ENCODE measurements at places on chromosomes 12 and 14.

- peak; percentile 89 for DNase-seq
Measured at GRCh38 chr14:103518422-103519042, 4.1 kb downstream of the CKB start.

DNA sequence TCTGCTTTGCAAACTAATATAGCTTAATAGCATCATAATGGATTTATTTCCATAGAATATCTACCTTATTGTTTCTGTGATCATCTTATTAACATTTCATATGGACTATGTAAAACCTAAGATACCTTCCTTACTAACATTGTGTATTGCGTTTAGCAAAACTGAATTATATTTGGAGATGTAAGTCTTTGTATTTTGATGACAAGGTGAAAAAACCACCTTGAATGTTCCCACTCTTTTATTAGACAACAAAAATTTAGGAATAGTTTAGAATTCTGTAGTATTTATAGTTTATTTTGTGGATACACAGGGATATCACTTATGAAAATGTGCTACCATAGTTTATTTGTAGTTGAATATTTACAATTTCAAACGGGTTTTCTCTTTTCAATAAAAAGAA is 32.0 kb downstream of the RASSF8 start:
- DNase-seq: no peak

- no peak for DNase-seq
Measured at GRCh38 chr12:62839869-62840660, 94.9 kb downstream of the PPM1H start.

- no peak for DNase-seq
Measured at GRCh38 chr14:100225169-100225568, 13.8 kb upstream of the YY1 start.

- no peak for DNase-seq
Measured at GRCh38 chr12:104694161-104694560, 237.4 kb downstream of the CHST11 start.

GRCh38 chr12:98592825-98593322 is 612 bp upstream of the SLC25A3 start:
- no peak for DNase-seq

DNA sequence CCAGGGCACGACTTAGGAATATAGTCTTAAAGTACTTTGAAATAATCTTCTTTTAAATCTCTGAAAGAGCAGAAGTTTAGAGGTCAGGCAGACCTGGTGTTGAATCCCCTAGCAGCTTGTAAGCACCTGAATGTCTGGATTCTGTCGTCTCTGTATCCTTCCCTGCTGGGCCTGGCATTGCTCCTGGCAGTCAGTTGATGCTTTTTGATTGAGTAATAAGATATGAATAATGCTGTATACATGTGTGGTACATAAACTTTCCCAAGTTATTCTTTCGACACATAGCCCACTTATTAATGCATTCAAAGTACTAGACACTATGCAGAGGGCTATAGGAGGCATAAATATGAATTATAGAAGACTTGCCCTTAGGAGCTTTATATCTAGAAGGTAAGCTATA is 31.4 kb downstream of the EVL start:
- no peak for DNase-seq

- no peak for DNase-seq
Measured at GRCh38 chr12:1781772-1782171, 38.6 kb upstream of the LRTM2 start.

DNA sequence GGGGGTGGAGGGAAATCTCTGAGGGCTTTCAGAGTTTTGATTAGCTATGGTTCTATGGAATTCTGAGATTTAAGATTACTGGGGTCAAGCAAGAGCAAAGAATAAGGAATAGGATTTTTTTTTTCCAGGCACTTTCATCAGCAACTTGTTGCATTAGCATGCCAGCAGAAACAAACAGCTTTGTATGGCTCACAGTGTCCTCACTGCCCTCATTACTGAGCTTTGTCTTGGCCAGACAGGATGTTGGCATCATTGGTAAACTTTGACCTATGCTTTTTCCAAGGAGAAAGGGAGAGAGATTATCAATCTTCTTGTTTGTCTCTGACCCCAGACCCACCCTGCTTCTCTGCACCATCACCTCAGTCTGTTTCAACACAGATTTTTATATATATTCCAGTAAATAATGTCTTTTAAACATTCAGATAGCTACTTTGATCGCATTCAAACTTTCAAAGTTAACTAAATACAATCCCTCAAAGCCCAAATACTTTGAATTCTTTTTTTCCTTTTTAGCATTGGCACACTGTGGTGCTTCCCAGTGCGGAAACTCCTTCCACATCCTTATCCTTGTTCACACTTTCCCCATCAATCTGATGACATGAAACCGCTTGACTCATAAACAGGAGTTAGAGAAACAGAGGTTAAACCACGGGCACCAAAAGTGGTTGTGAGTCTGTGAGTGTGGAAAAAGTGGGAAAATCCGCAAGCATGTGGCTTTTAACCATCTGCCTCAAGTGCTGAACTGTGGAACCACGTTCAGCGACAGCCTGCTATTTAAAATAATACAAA is 282.2 kb upstream of the FAR2 start:
- DNase-seq: no peak

- DNase-seq: peak; percentile 87
Measured at GRCh38 chr12:51183816-51184215, 10.9 kb upstream of the TFCP2 start.

DNA sequence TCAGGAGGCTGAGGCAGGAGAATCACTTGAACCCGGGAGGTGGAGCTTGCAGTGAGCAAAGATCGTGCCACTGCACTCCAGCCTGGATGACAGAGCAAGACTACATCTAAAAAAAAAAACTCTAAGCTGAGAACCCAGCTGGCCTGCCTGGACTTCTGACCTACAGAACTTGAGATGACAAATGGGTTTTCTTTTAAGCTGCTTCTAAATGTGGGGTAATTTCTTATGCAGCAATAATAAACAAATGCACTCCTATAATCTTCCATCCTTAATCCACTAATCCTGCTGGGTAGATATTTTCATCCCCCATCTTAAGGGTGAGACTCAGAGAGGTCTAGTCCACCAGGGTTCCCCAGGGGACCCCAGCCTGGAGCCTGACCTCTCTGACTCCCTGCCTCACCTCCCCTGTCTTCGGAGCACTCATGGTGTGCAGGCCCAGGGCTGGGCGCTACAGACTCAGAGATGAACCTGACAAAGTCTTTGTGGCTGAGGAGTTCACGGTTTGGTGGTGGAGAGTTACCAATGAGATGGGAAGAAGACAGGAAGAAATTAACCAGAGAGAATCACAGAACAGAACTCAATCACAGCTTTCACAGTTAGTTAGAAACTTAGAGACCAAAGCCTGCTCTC is 39.7 kb upstream of the BDKRB2 start:
- no peak for DNase-seq

Measured in D341Med (cell line).